ENCODE measurements at places on chromosomes 2 and 18. TPM values are rescaled to one million over a fixed set of nuclear protein-coding genes. Genes with fewer than 3 reads are reported as not detected.

Gene TUBA4B
- total RNA-seq: not detected

Gene SLC14A1
- total RNA-seq: 3.7 TPM

Gene ORC2
- total RNA-seq: 22.0 TPM

Gene KCNIP3
- 90.8 TPM for total RNA-seq

Gene RAB6C
- not detected for total RNA-seq

Gene GCG
- 1.8 TPM for total RNA-seq

Gene PARD3B
- 59.0 TPM for total RNA-seq

Gene INPP5D
- 55.3 TPM for total RNA-seq

Gene CIAO1
- 132 TPM for total RNA-seq

Gene SLC9A2
- under 0.01 TPM for total RNA-seq

Gene CFAP53
- total RNA-seq: 1.7 TPM

Gene TXNDC9
- 37.1 TPM for total RNA-seq

Gene TLX2
- not detected for total RNA-seq

Gene EML6
- 0.60 TPM for total RNA-seq

Gene POTEE
- not detected for total RNA-seq

Gene WNT10A
- 0.39 TPM for total RNA-seq

Gene VWC2L
- not detected for total RNA-seq

Gene PCARE
- 0.20 TPM for total RNA-seq

Gene WDR75
- 35.7 TPM for total RNA-seq

Gene FZD7
- total RNA-seq: 14.2 TPM

Gene DLGAP1
- total RNA-seq: 1.7 TPM

Gene LCT
- total RNA-seq: under 0.01 TPM

Gene SGPP2
- total RNA-seq: not detected

Gene DNAJC5G
- not detected for total RNA-seq

Gene IL36RN
- not detected for total RNA-seq

Gene RAPGEF4
- total RNA-seq: 12.0 TPM

Data from tibial nerve (tissue), 4 donors.